ENCODE measurements at places on chromosomes 5 and 9.

DNA sequence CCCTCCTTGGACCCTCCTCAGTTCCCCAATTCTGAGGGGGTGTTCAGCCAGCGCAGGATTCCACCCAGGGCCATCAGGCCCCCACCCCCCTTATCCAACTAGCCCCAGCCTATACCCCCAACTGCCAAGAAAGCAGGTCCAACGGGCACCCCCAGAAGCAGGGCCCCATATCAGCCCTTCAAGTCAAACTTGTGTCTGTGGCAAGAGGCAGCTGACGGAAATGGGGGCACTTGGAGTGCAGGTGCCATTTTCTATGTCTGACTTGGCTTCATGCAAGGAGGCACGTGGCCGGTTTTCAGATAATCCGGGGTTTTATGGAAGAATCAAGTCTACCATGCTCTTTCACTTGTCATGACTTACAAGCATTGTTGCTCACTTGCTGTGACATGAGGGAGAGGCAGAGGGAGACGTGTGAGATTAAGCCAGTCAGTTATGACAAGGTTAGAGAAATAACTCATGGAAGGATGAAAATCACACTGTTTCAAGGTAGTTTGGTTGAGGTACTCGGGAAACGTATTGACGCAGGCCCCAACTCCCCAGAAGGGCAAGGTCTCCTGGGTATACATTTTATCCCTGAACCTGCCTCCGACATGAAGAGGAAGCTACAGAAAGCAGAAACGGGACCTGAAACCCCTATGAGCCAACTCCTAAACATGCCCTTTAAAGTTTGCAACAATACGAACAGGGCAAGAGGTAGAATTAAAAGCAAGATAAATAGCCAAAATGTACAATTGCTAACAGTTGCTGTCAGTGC is 26.5 kb upstream of the CLPTM1L start:
- no peak for DNase-seq

GRCh38 chr5:124655921-124656511 is 90.4 kb downstream of the ZNF608 start:
- DNase-seq, result no peak

GRCh38 chr5:136109453-136110135 is 23.1 kb upstream of the SMAD5 start:
- DNase-seq, result no peak

DNA sequence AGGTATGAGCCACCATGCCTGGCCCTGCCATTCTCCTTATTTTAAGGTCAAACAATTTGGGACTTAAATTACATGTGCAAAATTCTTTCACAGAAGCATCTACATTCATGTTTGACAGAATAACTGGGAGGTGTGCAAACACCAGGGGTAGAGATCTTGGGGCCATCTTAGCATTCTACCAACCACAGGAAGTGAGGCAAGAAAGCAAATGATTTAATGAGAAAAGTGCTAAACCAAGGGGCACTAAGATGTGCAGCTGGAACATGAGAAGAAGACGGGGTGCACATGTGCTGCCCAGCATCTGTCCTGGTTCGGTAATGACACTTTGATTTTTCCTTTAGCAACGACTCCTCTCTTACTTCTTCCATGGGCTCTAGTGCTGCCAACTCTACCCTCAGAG is 1.2 kb upstream of the F12 start:
- no peak for DNase-seq

- no peak for DNase-seq
Measured at GRCh38 chr5:80576383-80576782, 6.3 kb upstream of the ANKRD34B start.

- no peak for DNase-seq
Measured at GRCh38 chr5:31894141-31894540, 255.2 kb downstream of the PDZD2 start.

- no peak for DNase-seq
Measured at GRCh38 chr9:95129476-95130291, 187.8 kb downstream of the FANCC start.

DNA sequence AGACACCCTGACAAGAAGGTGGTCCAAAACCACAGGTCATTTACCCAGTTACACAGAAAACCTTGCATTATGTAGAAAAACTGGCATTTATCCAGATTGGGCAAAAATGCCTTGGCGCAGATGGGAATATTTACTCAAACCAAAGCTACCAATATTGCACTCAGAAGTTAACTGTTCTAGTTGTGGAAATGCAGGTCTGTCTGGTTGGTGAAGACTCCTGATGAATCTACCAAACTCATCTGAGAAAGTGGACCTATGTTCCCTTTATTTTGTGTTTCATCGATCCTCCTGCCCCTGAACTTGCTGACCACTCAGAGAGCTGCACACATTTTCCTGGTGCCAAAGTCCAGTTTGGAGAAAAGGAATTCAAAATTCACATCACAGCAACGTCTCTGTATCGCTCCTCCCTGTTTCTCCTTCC is 85.2 kb upstream of the ALDH1A1 start:
- DNase-seq, result no peak

All from stimulated activated CD4-positive, alpha-beta T cell treated with anti-CD3 and anti-CD28 coated beads, Interleukin-1b, Interleukin-23, amount 100 ng/mL, for 24 hours (primary cell).